ENCODE measurements at places on chromosomes 13 and 19.

DNA sequence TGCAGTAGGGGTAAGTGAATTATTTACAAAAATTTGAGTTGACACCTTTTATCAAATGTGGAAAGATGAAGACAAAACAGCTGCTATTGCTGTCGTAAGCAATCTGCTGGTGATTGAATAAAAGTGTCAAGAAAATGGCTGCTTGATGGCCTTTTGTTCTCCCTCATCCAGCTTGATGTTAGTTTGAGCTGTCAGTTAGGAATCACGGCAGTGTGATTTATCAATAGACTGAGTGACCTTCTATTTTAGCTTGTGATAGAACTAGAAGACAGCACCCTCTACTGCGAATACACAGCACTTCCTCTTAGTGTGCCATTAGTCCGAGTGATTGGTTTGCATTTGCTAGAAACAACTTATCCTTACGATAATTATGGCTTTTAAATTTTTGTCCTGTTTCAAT, 76.3 kb downstream of the MZT1 start:
- H3K4me3 ChIP-seq, result no peak overlapping the region
- no peaks in the 10 kb centered on the region for H3K36me3 ChIP-seq
- DNase-seq, result no peak
- H3K4me1 ChIP-seq, result peaks cover 14% of the 10 kb centered on the region

- DNase-seq, result peak; percentile 31
- peaks cover 50% of the 10 kb centered on the region for H3K27me3 ChIP-seq
- H3K4me1 ChIP-seq, result peaks cover 18% of the 10 kb centered on the region
- no peak overlapping the region for H3K4me3 ChIP-seq
- H3K27ac ChIP-seq, result no peak overlapping the region
Observed at GRCh38 chr13:25375727-25376358, 4.1 kb downstream of the ATP8A2 start.

DNA sequence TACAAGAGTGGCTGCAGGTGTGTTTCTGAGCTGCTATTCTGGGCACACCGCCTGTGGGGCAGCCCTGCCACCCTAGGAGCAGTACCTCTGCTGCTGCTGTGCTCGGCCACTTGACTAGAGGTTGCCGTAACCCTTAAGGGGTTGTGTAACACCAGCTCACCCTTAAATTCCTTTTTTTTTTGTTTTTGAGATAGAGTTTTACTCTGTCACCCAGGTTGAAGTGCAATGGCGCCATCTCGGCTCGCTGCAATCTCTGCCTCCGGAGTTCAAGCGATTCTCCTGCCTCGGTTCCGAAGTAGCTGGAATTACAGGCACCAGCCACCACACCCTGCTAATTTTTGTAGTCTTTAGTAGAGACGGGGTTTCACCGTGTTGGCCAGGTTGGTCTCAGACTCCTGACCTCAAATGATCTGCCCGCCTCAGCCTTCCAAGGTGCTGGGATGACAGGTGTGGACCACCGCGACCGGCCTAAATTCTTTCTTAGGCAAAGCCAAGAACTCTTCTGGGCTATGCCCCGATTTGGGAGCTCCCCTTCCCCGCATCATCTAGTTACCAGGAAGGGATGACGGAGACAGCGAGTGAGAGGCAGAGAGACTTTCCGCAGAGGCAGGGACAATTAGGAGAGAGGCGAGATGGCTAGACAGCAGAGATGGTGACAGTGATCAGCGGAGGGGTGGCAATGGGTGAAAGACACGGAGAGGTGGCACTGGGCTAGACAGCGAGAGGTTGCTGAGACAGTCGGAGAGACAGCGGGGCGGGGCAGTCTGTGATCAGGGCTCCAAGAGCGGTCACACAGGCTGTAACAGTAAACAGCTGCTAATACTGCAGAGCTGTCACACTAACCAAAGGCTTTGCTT, 4.4 kb upstream of the LILRA5 start:
- DNase-seq, result no peak
- H3K4me3 ChIP-seq, result no peak overlapping the region
- H3K27me3 ChIP-seq, result peaks cover 11% of the 10 kb centered on the region
- H3K36me3 ChIP-seq, result no peaks in the 10 kb centered on the region
- H3K27ac ChIP-seq, result no peak overlapping the region

- H3K4me3 ChIP-seq, result no peak overlapping the region
- DNase-seq, result no peak
- no peaks in the 10 kb centered on the region for H3K27me3 ChIP-seq
- H3K36me3 ChIP-seq, result peaks cover 11% of the 10 kb centered on the region
Observed at GRCh38 chr13:58985845-58986244, 1177.9 kb downstream of the DIAPH3 start.

DNA sequence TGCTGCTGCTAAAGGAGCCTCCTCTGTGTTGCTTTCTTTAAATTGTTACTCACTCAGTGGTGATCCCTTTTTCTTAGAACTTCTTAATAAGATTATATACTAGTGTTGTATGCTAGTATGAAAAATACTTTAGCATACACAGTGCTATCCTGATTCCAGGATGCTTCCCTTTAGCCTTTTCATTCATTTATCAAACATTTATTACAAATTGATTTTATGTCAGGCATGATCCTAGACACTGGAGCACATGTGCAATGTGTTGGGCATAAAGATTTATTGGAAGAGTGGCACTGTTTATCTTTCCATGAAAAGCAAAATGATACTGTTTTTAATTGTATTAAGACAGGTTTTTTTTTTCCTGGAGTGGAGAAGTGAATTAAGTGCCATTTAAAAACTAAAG, 249.6 kb downstream of the GPC5 start:
- no peaks in the 10 kb centered on the region for H3K27me3 ChIP-seq
- H3K4me1 ChIP-seq, result no peaks in the 10 kb centered on the region
- H3K36me3 ChIP-seq, result no peaks in the 10 kb centered on the region
- no peak overlapping the region for H3K27ac ChIP-seq
- no peak overlapping the region for H3K4me3 ChIP-seq

- no peak for DNase-seq
- peaks cover 82% of the 10 kb centered on the region for H3K36me3 ChIP-seq
- no peak overlapping the region for H3K4me3 ChIP-seq
- peak overlapping the region; percentile 55 for H3K27ac ChIP-seq
- peaks cover 5% of the 10 kb centered on the region for H3K27me3 ChIP-seq
- peaks cover 18% of the 10 kb centered on the region for H3K4me1 ChIP-seq
Observed at GRCh38 chr13:112849500-112849899, 119.5 kb upstream of the MCF2L start.

DNA sequence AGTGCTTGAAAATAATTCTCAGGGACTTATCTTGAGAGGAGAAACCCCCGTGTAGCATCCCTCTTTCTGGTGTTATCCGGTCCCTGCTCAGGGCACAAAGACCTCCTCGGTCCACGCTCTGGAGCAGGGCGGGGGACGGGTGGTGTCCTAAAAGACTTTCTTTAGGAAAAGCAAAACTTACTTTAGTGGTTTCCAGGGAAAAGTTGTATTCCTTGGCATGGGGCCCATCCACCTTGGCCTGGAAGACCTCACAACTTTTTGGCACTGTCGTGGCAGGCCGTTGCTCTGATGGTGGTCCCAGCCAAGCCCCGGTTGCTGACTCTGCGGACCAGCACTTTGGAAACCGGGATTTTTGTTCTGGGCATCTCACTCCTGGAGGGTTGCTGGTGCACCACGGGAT, 2.7 kb downstream of the AMER2 start:
- no peaks in the 10 kb centered on the region for H3K36me3 ChIP-seq
- H3K4me3 ChIP-seq, result peak overlapping the region; percentile 75
- no peak for DNase-seq
- H3K4me1 ChIP-seq, result peaks cover 24% of the 10 kb centered on the region

- no peak overlapping the region for H3K27ac ChIP-seq
- no peak for DNase-seq
- H3K27me3 ChIP-seq, result no peaks in the 10 kb centered on the region
- H3K4me3 ChIP-seq, result no peak overlapping the region
- H3K4me1 ChIP-seq, result no peaks in the 10 kb centered on the region
Observed at GRCh38 chr13:92836171-92836570, 390.4 kb upstream of the GPC6 start.

DNA sequence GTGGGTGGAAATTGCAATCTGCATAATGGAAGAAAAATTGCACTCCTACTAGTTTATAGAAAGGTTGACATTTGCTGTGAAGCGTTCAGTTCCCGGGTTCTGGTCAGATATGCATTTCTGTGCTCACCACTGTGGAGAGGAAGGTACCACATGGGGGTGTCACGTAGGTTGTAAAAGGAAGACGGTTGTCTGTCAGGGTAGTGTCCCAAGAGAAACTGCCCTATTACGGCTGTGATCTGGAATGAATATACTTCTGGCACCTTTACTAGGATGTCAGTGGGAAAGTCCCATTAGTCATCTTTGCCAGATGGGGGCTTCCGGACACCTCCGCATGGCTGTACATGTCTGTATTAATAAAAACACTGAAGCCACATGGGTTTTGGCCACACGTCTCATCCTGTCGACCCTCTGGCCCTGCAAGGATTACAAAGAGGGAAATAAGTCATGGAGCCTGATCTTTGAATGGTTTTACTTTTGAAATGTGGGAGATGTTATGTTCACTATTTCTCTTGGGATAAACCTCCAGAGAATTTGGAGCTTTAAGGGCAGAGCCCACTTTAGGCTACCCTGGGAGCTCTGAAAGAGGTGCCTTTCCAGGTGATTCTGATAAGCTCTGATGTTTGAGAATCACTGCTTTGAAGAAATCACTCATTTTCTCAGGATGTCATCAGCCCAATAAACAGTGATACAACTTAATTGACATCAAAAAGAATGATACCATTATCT, 133.9 kb downstream of the AKAP11 start:
- H3K27ac ChIP-seq, result no peak overlapping the region
- DNase-seq, result no peak
- H3K4me3 ChIP-seq, result no peak overlapping the region
- no peaks in the 10 kb centered on the region for H3K27me3 ChIP-seq
- H3K4me1 ChIP-seq, result no peaks in the 10 kb centered on the region

- H3K4me3 ChIP-seq, result no peak overlapping the region
- peaks cover 60% of the 10 kb centered on the region for H3K36me3 ChIP-seq
- DNase-seq, result no peak
- no peaks in the 10 kb centered on the region for H3K27me3 ChIP-seq
- no peak overlapping the region for H3K27ac ChIP-seq
- H3K4me1 ChIP-seq, result no peaks in the 10 kb centered on the region
Observed at GRCh38 chr19:16208847-16209665, 11.3 kb downstream of the AP1M1 start.

GRCh38 chr13:31670831-31671617, 68.3 kb upstream of the RXFP2 start:
- H3K27me3 ChIP-seq, result peaks cover 6% of the 10 kb centered on the region
- no peak overlapping the region for H3K4me3 ChIP-seq
- H3K27ac ChIP-seq, result no peak overlapping the region
- H3K36me3 ChIP-seq, result peaks cover 13% of the 10 kb centered on the region

Measured in nephron progenitor cell (in vitro differentiated cells).